ENCODE measurements at places on chromosomes 2 and 18.

GRCh38 chr18:8257851-8258434 lies 351.3 kb upstream of the RAB12 start:
- no peak for DNase-seq

DNA sequence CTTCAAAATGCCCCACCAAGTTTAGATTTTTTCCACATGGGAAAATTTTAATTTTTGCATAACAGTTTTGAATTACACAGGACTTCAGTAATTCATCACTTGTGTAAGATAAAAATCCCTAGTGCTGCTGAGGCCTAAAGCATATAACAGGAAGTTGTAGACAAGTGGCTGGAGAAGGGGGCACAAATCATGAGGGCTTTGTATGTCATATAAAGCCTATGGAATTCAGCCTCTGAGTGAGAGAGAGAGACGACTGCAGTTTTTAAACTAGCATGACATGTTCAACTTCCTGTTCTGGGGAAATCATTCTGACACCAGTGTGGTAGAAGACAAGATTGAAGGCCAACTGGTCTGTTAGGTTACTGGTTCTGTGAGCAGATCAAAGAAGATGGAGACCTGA lies 187.3 kb upstream of the CHST9 start:
- no peak for DNase-seq

DNA sequence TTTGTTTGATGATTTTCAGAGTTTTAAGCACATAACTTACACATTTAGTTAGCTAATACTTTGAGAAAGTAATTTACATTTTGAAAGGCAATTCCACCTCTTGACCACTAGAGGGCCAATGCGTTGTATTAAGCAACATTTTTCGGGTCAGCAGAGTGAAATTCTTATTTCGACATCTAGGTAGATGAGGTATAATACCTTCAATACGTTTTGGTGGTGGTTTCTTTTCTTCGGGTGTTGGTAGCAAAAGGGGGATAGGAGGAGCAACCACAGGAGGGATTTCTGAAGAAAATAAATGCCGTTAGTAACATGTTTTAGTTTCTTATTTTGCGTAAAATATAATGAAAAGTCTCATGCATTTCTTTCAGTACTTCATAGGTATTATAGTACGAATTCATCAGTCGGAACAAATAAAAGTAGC lies 106.3 kb downstream of the TTN start:
- no peak for DNase-seq

DNA sequence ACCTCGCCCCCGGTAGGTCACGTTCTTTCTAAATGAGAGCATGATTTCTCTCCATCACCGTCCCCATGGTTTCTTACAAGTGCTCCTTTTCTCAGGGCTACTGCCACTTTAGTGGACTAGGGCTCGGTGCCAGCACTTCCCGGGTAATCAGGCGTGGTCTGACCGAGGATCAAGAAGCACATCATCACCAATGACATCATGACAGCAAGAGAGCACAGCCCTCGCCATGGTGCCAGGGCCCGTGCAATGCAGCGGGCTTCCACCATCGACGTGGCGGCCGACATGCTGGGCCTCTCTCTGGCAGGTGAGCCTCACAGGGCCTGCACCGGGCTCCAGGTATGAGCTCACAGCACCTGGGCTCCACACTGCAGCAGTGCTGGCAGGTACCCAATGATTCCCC lies 75.2 kb downstream of the INPP4A start:
- no peak for DNase-seq

- DNase-seq: no peak
These were observed 41.9 kb downstream of the BMPR2 start for GRCh38 chr2:202418027-202418426.

- DNase-seq: no peak
These were observed 470.1 kb downstream of the TMX3 start for GRCh38 chr18:68244786-68245185.

DNA sequence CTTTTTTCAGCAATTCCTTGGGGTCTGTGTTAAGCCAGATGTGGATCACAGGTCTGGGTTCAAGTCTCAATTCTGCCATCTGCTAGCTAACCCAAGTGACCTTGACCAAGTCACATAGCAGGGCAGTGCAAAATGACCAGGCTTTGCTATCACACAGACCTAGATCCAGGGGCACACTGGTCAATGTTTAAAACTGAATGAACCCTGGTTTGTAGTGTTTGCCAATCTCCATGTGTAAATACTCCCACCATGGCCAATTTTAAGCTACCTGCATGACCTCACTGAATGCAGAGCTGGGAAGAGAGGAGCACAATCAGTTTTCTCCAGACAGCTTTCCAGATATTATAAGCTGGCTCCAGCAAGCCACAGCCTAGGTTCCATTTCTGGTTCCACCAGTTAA lies 142.9 kb downstream of the CHST9 start:
- no peak for DNase-seq

Data from iPS DF 6.9 (cell line).